GM18507 (cell line): ENCODE measurements at places on chromosomes 6 and 20.

DNA sequence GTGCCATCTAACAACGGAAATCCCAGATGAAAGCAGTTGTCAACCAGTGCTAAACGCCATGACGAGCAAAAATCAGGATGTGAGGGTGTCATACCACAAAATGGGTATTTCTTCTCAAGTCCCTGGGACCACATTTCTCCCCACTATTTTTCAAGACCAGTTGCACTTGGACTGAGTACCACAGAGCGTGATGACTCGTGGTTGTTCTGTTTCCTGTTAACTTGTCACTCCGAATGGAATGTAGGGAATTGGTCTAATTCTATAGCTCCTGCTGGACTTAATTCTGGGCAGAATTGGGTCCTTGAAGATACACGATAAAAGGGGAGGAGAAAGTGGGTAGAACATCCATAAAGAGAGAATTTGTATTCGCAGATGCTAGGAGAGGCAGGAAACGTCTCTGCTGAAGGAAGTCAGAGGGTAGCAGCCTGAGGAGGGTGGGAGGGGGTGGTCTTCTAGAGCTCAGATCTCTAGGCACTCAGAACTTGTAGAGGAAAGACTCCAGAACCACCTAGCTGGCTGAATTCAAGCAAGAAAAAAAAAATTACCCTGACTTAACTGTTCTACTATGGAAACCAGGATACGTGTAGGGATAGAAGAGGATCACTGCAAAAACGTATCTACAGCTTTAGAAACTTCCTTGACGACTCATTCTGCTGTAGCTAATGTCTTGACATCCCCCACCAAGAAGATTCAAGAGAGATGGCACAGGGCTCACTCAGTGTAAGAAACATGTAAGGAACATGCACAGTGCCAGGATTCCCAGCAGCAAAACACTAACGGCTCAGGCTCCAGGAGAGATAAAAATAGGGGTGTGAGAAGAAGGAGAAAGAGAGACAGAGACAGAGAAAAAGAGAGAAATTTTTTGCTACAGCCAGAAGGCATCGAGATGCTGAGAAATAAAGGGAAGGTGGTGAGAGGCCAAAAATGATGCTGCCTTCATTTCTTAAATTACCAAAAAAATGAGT is 494.7 kb downstream of the CD83 start:
- DNase-seq = no peak

DNA sequence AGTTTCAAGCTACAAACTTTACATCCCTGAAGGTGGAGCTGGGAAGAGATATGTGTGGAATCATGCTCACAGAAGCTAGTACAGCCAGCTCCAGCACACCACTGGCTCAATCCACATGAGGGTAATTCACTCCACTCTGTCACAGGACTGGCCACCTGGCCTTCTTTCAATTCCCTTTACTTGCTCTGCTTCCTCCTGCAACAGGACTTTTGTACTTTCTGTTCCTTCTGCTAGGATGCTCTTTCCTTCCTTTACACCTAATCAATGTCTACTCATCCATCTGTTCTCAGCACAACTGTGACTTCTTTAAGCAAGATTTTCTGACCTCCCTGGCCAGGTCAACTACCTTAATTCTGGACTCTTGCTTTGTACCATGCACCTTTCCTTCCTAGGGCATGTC is 39.4 kb upstream of the MYB start:
- no peak for DNase-seq

DNA sequence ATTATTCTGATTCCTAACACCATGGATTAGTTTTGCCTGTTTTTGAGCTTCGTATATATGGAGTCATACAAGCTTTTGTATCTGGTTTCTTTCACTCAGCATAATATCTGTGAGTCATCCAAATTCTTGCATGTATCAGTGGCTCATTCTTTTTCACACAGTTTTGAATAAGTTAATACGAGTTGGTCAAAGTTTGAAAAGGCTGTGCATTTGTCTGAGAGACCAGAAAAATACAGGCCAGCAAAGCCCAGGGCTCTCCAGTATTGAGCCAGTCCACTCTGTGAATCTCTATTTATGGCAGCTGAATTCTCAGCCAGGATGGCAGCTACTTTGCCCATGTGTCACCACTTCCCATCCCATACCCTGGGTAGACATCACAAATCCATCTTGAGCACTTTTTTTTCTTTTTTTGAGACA is 7.2 kb upstream of the CHMP4B start:
- DNase-seq = no peak

DNA sequence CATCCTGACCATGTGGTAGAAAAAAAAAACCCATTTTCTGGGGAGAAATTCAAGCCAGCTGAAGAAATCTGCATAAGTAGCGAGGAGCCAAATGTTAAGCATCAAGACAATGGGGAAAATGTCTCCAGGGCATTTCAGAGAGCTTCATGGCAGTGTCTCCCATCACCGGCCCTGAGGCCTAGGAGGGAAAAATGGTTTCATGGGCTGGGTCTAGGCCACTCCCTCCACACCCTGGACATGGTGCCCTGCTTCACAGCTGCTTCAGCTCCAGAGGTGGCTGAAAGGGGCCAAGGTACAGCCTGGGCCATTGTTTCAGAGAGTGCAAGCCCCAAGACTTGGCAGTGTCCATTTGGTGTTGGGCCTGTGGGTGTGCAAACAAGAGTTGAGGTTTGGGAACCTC is 34.4 kb upstream of the B3GAT2 start:
- no peak for DNase-seq

GRCh38 chr20:5642155-5642981 is 107.8 kb upstream of the SHLD1 start:
- no peak for DNase-seq

- DNase-seq = no peak
Observed at GRCh38 chr6:70103798-70104197, 199.1 kb downstream of the COL9A1 start.

GRCh38 chr6:38646166-38646878 is 6.6 kb upstream of the BTBD9 start:
- no peak for DNase-seq

DNA sequence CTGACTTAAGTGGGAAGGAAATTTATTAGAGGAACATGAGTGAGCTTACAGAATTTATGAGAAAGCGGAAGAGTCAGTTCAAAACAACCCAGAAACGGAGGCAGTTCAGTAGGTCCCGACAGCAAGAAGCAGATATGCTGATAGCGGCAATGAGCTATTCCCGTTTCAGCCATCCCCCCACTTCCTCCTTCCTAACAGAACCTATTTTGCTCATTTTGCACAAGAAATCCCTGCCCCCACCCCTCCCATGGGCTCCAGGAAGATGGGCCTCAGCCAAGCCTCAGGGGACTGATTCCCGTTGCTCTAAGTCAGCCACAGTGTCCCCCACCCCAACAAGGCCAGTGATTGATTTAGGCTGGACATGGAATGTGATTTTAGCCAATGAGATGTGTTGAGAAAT is 157.5 kb downstream of the CEBPB start:
- no peak for DNase-seq

- no peak for DNase-seq
Observed at GRCh38 chr20:8094415-8094818, 37.6 kb upstream of the PLCB1 start.

DNA sequence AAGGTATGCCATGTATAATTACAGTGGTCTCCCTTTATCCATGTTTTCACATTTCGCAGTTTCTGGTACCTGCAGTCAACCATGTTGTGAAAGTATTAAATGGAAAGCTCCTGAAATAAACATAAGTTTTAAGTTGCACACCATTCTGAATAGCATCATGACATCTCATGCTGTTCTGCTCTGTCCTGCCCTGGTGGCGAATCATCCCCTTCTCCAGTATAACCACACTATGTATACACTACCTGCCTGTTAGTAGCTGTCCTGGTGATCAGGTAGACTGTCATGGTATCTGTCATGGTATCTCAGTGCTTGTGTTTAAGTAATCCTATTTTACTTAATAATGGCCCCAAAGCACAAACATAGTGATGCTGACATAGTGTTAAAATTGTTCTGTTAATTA is 97.1 kb downstream of the ZFAND3 start:
- no peak for DNase-seq

DNA sequence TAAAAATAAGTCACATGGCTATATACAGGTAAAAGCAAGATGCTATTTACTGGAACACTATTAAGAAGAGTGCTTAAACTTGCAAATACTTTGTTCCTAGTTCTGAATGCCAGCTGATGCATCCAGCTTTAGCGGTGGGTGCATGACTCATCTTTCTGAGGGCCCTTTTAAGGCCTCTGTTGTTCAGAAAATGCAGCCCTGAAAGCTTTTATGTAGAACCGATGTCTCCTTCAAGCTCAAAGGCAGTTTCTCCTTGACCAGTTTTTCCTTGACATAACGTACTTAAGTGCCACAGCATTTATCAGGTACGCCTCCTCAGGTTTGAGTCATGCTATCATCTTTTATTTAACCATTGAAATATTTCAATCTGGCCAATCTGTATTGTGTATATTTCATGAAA is 82.8 kb downstream of the MLIP start:
- no peak for DNase-seq

GRCh38 chr6:156191895-156192294 is 585.3 kb upstream of the ARID1B start:
- DNase-seq = no peak

DNA sequence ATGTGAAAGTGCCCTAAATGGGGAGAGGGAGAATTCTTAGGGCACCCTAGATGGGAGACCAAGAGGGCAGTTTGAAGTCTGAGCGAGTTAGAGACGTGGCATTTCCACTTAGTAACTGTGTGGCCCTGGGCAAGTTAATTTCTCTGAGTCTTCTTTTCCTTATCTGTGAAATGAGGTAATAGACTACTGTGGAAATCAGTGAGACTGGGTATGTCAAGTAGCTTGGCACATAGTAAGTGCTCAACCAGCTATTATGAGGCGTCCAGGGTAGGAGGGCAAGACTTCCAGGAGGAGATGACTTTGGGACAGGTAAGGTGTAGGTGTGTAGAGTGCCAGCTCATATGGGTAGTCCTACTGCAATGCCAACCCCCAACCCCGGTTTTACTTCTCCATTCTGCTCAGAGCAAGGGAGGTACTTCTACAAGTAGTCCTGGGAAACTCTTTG is 770 bp downstream of the KIF3B start:
- DNase-seq = no peak

DNA sequence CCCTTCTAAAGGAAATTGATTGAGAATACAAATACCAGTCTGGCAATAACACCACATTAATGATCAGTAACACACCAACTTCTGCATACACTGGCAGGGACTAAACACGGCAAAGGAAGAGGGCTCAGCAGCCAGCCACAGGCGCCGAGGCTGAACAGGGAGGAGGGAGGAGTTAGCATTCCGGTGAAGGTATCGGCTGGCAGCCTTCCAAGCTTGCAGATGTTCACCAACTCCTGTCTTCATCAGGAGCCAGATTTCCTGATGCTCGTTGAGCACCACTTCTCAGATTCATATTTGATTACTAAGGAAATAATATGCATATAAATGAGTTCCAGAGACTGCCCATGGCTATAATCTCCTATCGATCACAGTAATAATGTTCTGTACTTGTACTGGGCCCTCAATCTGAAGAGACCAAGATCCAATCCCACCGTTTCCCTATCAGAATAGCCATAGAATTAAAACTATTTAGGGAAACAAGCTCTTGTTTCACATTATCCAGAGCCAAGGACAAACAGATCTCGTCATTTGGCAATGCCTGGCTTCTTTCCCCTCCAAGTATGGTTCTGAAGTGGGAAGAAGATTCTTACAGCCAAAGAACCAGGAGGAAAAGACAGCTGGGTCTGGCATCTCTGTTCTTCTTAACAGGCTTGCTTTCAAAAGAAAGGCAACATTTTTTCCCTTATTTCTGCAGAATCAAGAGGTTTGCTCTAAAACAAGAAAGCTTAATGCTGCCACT is 42.2 kb downstream of the GFOD1 start:
- DNase-seq = no peak
